ENCODE measurements at places on chromosomes 1 and 21.

DNA sequence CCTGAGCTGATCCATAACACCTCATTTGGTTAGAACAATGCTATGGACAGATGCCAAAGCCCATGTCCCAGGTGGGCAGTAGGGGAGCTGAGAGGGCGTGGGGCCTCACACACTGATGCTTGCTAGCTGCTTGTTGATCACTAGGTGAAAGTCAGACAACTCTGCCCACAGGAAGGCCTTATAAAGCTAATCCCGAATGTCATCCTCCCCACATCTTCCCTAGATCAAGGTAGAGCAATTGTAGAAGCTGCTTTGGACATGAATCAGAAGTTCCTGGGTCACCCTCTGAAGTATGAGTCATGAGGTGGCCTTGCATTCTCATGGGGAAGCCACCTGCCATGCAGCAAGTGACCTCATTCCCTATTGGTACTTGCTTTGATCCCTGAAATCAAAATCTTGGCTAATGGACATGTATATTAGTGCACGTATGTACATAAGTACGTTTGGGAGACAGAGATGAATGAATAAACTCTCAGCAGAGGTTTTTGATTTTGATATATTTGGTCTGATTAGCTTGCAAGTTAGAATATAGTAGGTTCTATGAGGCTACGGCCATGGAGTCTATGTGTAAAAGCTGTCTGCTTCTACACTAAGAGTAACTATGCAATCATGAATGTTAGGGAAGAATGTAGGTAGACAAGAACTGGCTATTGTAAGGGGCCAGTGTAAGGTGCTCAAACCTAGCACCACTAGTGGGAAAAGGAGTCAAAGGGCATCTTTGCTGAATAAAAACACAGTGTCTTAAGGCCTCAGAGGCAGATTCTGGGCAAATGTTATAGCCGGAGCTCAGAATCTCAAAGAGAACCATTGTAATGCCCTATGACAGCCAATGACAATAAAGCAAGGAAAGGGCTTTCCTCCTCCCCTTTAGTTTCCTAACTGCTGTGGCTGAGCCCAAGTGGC, 52.6 kb downstream of the ABCA4 start:
- DNase-seq = no peak

- no peak for DNase-seq
Measured at GRCh38 chr1:184416946-184417345, 30.1 kb downstream of the C1orf21 start.

DNA sequence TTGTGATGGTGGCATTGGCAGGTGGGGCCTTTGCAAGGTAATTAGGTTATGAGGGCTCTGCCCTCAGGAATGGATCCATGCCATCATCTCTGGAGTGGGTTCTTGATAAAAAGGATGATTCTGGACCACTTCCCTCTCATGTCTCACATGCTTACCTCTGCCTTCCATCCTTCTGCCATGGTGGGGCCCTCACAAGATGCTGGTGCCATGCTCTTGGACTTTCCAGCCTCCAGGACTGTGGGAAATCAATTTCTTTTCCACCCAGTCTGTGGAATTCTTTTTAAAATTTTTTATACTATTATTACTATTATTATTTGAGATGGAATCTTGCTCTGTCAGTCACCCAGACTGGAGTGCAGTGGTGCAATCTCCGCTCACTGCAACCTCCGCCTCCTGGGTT, 57.3 kb downstream of the ACBD3 start:
- DNase-seq = no peak

- DNase-seq = no peak
Measured at GRCh38 chr1:31900790-31901189, 37.4 kb downstream of the PTP4A2 start.

DNA sequence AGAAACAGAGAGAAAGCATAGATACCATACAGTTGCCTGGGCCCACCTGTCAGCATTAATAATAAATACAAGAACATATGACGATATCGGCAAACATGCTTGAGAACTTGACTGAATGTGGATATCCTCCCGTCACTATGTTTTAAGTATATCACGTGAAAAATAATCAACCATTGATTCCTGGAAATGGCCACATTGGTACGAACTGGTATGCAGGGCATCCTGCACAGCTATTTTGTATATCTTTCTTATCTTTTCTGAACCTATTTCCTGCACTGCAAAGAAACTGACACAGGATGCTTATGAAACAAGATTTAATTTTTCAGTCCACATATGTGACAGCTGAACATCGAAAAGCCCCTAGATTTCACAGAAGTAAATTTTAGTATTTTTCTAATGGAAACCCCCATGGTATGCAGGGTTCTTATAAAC, 22.8 kb upstream of the RGS1 start:
- DNase-seq = no peak

- DNase-seq = no peak
Measured at GRCh38 chr21:42499444-42500112, 3.6 kb upstream of the RSPH1 start.

DNA sequence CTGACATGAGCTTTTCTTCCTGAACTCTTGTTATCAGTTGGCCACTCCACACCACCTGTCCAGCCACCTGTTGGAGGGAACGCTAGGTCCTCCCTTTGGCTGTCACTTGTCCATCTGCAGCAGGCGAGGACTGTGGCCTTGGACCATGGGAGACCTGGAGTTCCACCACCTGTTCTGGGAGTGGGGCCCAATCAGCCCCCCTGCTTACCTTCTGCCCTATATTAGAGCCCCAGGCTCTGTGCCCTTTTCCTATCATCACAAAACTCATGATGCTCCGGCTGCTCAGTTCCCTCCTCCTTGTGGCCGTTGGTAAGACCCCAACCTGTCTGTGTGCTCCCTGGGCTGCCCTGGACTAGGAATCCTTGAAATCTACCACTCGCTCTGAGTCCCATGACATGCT, at the start of gene CELA3A:
Gene CELA3A (plus strand): TSS at position 249 of the 400 bp plus-strand sequence. CDS start 18 bp downstream, at position 267.
- DNase-seq = no peak

- DNase-seq = no peak
Measured at GRCh38 chr1:106960412-106960811, 96.1 kb upstream of the PRMT6 start.

DNA sequence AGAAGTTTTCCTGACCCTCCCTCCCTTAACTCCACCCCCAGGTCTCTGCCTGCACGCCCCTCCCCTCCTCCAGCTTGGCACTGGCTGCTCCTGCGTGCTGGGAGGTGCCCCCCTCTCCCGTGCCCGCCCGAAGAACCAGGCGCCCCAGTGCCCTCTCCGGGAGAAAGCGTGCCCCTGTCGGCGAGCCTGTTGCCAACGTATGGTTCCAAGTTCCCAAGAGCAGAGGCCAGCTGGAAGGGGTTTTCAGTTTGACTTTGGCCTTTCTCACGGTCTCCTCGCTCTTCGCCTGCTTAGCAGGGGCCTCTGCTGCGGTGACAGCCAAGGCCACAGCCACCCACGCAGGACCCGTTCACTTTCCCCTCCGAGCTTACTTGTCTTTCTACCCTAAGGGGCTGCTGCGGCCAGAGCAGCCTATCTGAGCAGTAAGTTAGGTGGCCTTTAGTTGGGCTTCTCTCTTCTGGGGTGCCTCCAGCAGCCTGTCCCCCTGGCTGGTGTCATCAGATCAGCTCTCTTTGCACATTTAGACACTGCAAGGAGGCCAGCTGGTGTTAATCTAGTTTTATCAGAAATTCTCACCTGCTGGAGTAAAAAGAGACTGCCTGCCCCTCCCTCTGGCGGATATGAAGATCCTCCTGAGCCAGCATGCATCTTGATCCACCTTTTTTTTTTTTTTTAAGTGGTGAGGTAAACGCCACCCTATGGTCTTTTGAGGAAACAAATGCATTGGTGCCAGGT, 1.5 kb downstream of the STUM start:
- DNase-seq = no peak

DNA sequence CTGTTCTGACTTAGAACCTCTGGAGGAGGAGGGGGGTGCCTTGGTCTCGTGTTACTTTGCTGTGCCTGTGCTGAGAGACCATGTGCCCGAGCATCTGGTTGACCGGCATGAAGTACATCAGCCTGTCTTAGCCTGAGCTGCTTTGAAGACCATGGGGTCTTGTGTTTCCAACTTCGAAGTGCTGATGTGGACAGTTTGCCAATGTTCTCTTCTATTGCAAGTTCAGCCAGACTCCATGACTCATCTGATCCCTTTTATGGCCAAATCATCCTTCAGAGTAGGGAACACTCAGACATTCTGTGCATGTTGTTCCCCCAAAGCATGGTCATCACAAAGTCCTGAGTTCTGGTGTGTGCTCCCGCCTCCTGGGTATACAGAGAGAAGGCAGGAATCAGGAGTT, 6.0 kb upstream of the PLA2G2C start:
- DNase-seq = no peak

DNA sequence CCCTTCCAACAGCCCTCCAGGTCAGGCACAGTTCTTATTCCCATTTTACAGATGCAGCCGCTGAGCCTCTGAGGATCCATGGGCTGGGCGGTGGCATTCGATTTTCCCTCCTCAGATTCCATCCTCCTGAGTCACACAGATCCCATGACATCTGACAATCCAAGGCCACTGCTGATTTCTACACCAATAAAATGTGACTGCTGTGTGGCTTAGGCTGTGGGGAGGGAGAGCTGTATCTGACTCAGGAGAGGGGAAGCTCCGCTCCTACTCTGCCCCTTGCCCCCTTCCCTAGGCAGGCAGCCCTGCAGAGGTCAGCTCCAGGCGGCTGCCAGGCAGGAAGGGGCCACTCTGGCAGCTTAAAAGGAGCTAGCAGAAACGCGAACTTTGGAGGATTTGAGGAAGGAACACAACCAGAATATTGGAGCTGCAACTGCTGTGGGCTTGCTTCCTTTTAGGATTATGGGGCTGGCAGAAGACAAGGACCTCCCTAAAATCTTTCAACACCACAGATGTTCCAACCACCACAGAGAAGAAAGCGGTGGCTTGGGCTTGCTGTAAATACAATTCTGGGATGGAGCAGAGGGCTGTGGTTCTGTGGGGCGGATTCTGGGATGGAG, 50.0 kb downstream of the MRPL37 start:
- no peak for DNase-seq

DNA sequence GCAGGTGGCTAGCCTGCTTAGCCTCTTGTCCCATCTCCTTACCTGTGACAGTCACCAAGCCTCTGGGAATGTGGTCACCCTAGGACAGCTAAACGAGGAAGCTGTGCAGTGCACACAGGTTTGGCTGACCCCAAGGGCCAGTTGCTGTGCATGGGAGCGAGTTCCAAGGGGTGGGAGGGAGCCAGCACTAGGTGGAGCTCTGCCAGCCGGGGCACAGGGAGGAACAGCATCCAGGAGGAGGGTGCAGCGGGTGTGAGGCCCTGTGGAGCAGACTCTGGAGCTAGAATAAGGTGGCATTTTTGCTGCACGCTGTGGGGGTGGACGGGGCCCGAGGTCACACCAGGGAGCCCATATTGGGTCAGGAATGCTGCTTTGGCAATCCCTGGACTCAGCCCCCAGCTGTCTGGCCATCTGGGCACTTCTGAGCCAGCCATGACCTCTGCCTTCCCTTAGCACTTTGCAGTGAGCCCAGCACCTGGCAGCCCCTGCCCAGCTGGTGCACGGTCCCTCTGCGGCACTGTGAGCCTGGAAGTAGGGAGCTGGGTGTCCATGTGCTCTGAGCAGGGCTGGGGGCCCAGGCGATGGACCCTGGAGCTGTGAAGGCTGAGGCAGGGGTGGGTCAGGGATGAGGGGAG, 8.7 kb downstream of the PDXK start:
- DNase-seq = no peak
